ENCODE measurements at places on chromosomes 3 and 15. TPM values are rescaled to one million over a fixed set of nuclear protein-coding genes. Genes with fewer than 3 reads are reported as not detected.

- no peak overlapping the region for H3K4me3 ChIP-seq
- no peaks in the 10 kb centered on the region for H3K4me1 ChIP-seq
- H3K27ac ChIP-seq = no peak overlapping the region
Observed at GRCh38 chr3:7787871-7788828, 713.5 kb upstream of the LMCD1 start.

GRCh38 chr15:41408234-41408641 lies 5.9 kb upstream of the NDUFAF1 start:
- H3K4me3 ChIP-seq = no peak overlapping the region
- peaks cover 3% of the 10 kb centered on the region for H3K36me3 ChIP-seq
- DNase-seq = no peak
- H3K27me3 ChIP-seq = no peaks in the 10 kb centered on the region
- H3K27ac ChIP-seq = no peak overlapping the region

The FSD2 gene
- total RNA-seq = not detected

- peaks cover 14% of the 10 kb centered on the region for H3K4me1 ChIP-seq
- peaks cover 3% of the 10 kb centered on the region for H3K36me3 ChIP-seq
- no peak overlapping the region for H3K4me3 ChIP-seq
Observed at GRCh38 chr3:53211706-53212702, 43.8 kb downstream of the TKT start.

GRCh38 chr3:188287762-188288505 lies 134.0 kb downstream of the LPP start:
- peaks cover 4% of the 10 kb centered on the region for H3K36me3 ChIP-seq
- no peaks in the 10 kb centered on the region for H3K27me3 ChIP-seq
- H3K4me1 ChIP-seq = peaks cover 61% of the 10 kb centered on the region

The ALDH1A3 gene
- total RNA-seq = 0.14 TPM

DNA sequence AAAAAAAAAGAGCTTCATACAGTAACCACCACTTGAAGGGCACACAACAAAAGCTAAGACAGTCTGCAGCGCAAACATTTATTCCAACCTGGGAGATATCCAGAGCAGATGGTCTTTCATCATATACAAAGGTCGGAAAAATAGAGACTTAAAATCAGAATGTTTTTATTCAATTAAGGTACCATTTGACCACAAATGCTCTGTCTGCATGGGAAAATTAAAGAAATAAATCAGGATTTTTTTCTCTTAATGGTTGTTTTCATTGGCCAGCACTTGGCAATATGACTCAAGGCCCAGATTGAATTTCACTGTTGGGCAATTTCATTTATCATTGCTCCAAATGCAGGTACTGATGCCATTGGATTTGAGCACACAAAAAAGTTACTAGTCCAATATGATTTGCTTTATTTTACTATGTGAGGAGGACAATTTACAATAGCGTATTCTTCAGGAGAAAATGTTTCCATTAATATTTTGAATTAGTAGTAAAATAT lies 145.9 kb upstream of the AGTR1 start:
- H3K27ac ChIP-seq = no peak overlapping the region
- no peaks in the 10 kb centered on the region for H3K27me3 ChIP-seq
- no peaks in the 10 kb centered on the region for H3K4me1 ChIP-seq
- no peaks in the 10 kb centered on the region for H3K36me3 ChIP-seq
- no peak overlapping the region for H3K4me3 ChIP-seq

DNA sequence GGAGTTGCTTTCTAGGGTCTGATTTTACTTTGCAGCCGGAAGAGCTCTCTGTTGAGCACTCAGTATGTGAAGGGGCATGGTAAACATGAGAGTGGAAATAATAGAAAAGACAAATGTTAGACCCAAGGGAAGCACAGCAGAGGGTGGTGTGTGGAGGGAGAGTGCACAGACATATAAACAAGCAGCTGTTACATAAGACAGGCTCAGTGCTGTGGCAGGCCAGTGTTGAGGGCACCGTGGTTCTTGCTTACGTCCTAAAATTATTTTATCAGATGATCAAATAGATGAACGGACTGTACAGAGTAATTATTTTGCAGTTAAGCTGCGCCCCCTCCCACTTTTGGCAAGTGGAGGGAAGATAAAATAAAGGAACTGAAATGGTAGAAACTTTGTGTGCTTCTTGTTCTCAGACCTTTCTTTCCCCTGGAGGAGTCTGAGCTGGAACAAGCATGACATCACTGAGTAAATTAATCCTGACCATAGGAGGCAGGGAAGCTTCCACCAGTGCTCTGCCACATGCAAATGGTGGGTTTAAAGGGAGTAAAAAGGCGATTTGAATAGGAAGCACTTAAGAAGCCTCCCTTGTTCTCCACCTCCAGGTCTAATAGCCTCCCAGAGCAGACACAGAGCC lies 205.6 kb downstream of the IL20RB start:
- peaks cover 16% of the 10 kb centered on the region for H3K27me3 ChIP-seq
- no peak overlapping the region for H3K4me3 ChIP-seq
- H3K4me1 ChIP-seq = no peaks in the 10 kb centered on the region
- no peaks in the 10 kb centered on the region for H3K36me3 ChIP-seq
- H3K27ac ChIP-seq = no peak overlapping the region

The LRRC34 gene
- total RNA-seq = 6.3 TPM

DNA sequence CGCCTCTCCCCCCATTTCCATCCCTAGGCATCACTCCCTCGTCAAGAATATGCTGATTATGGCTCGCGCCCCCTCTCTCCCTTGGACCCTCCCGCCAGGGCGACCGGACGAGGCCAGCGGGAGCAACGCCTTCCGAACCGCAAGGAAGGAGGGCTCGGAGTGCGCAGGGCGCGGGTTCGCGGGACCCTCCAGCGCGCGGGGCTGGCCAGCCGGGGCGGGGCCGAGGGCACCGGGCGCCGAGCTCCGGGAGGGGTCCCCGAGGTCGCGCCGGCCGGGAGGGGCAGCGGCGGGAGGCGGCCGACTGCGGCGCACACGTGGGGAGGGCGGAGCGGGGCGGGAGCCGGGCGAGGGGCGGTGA lies 483 bp downstream of the EHD4 start:
- H3K27ac ChIP-seq = peak overlapping the region; percentile 99
- DNase-seq = peak; percentile 67
- peak overlapping the region; percentile 91 for H3K4me3 ChIP-seq
- peaks cover 52% of the 10 kb centered on the region for H3K4me1 ChIP-seq
- H3K36me3 ChIP-seq = peaks cover 3% of the 10 kb centered on the region
- H3K27me3 ChIP-seq = peaks cover 29% of the 10 kb centered on the region

All from activated T-cell treated with anti-CD3 and anti-CD28 coated beads, Interleukin-2, amount 50 U/mL, for 72 hours (primary cell).